ENCODE measurements at places on chromosomes 2 and 18.

DNA sequence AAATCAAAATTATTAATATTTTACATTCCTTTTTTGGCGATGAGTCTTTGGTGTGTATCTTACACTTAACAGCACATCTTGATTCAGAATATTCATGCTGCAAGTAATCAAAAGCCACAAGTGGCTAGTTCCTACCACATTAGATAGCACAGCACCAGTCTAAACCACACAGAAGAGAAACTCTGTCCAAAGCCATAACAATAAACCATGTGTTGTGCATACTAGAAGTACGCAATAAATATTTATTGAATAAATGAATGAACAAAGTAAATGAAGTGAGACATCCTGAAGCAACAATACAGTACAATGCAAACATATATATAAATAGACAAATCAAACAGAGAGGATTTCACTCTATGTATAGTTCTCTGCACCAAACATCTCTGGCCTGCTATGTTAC, 287.3 kb downstream of the EXOC6B start:
- DNase-seq = no peak

- no peak for DNase-seq
Observed at GRCh38 chr2:218508299-218508698, 59.9 kb downstream of the USP37 start.

DNA sequence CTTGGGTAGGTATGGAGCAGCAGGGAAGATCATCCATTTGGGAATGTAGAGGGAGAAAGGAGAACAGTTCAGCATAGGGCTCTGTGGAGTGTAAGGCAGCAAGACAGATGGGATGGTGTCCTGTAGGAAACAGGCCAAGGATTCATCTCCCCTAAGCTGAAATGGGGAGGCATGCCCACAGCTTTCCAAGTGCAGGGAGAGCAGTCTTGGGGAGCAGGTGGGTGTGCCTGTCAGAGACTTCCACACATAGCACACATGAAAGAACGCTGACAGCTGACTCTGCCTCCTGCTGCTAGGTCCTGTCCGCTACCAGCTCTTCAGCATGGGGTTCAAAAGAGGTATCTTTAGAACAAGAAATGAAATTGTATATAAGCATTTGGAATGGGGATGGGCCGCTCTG, 9.0 kb downstream of the SETBP1 start:
- DNase-seq = no peak

- no peak for DNase-seq
Observed at GRCh38 chr2:144560251-144560650, 40.3 kb upstream of the ZEB2 start.

DNA sequence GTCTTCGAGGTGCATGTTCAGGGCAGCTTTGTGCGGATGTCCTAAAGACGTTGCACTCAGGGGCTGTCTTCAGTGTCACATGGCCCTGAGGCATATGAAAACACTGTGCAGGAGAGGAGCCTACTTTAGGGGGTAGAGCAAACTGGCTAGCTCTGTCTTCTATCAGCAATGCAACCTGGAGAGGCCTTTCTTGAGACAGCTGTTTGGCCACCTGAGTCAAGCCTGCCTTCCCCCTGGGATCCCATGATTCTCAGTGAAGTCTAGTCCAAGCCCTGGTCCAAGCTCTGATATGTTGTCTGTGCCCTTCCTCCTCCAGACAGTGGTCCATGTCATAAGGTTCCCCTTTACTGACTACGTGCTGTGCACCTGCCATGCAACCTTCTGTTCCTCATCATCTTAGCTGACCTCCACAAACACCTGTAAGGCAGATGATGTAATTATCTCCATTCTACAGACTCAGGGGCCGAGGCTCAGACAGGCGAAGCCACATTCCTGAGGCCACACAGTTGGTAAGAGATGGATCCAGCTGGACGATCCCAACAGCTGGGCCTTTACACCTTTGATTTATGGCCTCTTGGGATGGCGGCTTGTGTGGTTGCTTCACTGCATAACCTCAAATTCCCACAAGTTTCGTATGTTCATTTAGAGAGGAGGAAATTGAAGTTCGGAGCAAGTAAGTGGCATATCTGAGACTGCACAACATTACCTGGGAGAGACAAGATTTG, 109.9 kb downstream of the COPS8 start:
- DNase-seq = no peak

Measured in CD4-positive, alpha-beta T cell treated with Interleukin-4 for 1 hour (primary cell).